ENCODE measurements at places on chromosomes 16 and 17.

- DNase-seq: no peak
These were observed 36.5 kb downstream of the DHX38 start for GRCh38 chr16:72129976-72130656.

- DNase-seq: no peak
These were observed 7.3 kb downstream of the KIF18B start for GRCh38 chr17:44940317-44940716.

DNA sequence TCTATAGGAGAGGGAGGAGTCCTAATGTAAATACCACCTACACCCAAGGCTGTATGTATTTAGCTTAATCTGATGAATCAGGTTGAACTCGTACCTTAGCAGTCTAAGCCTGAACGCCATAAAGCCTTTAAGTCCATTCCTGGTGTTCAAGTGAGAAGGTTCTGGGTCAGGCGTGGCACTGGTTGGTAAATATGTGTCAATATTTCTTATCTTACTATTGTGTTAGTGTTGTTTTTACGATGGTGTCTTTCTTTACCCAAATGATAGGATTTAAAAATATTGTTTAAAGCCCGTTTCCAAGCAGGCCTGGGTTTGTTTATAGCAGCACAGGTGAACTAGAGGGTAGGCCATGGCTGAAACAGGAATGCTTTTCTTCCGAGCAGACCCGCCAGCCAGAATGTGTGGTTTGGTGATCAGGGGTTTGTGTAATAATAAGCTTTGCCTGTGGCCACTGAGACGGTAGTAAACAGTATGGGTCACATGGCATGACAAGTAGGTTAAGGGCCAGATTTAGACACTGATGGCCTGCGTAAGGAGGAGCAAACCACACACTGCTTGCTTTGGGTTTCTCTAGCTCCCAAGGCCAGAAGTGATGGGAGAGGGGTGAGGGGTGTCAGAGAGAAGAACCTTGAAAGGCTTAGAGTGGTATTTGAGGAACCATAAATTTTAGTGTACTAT lies 3.3 kb downstream of the TMEM94 start:
- peak; percentile 76 for DNase-seq

DNA sequence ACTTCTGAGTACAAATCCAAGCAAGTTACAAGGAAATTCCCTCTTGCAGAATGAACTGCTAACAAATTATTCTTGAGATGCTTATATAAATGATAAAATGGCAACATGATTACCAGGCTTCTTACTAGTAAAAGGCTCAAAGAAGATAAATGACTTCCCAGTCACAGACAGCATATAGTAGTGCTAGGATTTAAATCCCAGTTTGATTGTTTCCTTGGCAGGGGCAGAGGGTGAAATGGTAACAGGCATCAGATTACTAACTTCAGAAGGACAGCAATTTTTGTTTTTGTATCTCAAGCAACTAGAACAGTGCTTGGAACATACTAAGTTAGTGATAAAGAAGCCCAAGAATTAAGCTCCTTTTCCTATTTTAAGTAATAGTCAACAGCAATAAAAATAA lies 102.8 kb downstream of the SSH2 start:
- no peak for DNase-seq

GRCh38 chr17:340074-340473 lies 12.5 kb downstream of the RPH3AL start:
- no peak for DNase-seq

DNA sequence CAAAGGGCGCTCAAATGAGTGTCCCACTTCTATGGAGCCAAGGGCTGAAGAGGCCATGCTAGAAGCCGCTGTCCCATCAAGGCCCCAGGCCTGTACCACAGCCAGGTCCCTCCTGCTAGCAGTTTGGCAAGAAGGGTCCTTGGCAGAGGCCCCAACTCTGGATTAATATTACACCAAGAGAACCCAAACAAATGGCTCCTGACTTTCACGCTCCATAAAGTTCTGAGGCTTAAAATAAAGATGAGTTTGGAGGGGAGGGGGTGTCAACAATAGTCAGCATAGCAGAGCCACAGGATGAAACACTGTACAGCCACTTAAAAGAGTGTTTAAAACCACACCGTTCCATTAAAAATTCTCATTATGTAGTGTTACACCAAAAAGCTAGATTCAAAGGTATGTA lies 30.5 kb downstream of the CUEDC1 start:
- DNase-seq: no peak

DNA sequence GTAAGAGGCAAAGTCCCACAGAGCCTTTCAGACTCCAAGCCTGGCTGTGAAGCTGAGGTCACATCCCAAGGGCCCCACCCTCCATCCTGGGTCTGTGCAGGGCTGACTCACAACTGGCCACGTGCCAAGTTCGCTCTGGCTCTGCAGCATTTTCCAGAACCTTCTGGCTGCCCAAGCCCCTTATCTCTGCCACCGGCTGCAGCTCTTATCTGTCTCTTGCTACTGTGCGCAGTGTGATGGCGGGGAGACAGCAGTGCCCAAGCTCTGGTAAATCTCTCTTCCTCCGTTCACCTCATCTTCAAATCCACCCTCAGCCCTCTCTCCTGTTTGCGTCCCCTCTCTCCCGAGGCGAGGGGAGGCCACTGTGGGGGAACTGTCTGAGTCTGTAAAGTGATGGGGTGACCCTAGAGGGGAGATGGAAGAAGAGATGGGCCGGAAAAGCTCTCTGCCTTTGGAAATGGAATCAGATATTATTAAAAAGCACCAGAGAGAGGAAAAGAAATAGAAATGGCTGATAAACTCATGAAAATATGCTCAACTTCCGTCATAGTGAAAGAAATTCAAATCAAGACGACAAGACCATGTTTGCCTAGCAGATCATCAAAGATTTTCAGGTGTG lies 162.7 kb upstream of the CDC42EP4 start:
- DNase-seq: peak; percentile 55

DNA sequence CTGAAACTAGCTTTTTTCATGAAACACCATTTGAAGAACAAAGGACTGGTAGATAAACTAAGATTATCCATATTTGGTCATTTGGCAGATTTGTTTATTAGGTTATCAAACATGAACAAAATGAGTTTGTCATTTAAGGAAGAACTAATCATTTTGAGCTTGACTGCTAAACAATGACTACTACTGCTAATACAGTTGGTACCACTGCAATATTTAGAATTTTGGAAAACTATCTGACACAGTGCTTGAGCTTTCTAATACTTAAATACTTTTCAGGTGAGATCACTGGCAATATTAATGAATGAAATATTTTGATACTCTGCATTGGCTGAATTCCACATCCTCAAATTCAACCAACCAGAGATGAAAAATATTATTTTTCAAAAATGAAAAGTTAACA lies 47.2 kb downstream of the MED13 start:
- no peak for DNase-seq

- DNase-seq: peak; percentile 66
These were observed 8.6 kb downstream of the DNAH17 start for GRCh38 chr17:78568494-78569115.

- DNase-seq: no peak
These were observed 292.0 kb downstream of the SEC14L1 start for GRCh38 chr17:77432742-77433141.

DNA sequence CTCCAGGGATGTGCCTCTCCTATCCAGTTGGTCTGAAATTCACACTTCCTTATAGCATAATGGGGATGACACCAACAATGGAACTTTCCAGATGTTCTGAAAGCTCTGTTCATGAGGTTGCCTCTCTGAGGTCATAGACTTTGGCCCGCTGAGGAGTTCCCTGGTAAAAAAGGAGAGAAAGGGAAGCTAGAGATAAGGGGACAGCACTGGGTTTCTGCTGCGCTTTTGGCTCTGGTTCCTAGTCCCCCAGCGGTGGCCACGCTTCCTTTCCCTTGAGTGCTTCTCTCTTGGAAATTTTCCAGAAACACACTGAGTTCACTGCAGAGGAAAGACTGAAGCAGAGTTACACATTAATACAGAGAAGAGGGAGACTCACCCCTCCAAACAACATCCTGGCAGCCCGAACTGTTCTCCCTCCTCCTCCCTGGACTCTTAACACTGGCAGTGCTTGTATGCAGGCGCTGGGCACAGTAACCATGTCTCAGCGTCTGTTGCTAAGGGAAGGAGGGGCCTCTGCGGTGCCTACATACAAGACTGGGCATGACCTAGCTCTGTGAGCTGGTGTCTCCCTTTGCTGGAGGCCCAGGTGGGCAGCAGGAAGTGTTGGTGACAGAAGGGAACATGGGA lies at the start of gene DNAH3:
Gene DNAH3 (minus strand): TSS at position 472 of the 627 bp plus-strand sequence. CDS start 527 bp downstream, outside the sequence.
- no peak for DNase-seq

DNA sequence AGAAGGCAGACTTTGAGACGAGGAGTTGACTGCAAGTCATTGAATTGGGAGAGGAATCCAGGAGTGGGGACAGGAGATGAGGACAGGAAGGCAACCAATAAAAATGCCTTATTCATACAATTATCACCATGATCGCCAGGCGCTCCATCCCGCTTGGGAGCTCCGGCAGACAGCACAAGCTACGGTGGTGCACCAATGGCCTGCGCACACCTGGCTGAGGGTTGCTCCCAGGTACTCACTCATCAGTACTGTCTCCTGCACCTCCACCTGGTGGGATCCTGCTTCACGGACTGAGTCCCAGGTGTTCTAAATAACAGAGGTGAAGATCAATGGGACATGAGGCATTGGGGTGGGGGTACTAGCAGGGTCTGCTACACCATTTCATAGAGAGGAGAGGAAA lies 160.0 kb upstream of the TNRC6C start:
- DNase-seq: no peak

DNA sequence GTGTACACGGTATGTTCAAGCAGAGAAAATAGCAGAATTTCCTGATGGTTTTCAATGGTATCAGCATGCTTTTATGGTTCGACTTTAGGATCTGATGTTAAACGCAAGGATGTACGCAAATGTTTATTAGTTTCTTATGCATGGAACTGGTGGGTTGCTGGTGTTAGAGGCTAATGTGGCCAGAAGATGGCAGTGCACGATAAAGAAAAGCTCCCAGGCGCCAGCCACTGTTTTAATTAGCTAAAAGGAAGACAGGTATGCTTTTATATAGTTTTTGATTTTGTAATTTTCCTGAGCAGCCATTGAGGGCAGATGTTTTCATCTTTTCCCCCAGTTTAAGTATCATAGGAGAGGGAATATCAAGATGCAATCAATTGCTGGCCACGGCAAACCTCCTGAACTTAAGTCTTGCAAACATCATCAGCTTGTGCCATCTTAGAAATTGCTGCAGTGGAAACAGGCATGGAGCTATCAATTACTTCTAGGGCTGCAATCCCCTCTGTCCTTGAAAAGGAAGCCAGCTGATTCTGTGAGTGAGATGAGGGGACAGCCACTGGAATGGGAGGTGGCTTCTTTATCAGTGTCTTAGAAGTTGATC lies 648.5 kb upstream of the RBFOX1 start:
- DNase-seq: no peak

- DNase-seq: no peak
These were observed 21.2 kb downstream of the UTP6 start for GRCh38 chr17:31880311-31880710.

DNA sequence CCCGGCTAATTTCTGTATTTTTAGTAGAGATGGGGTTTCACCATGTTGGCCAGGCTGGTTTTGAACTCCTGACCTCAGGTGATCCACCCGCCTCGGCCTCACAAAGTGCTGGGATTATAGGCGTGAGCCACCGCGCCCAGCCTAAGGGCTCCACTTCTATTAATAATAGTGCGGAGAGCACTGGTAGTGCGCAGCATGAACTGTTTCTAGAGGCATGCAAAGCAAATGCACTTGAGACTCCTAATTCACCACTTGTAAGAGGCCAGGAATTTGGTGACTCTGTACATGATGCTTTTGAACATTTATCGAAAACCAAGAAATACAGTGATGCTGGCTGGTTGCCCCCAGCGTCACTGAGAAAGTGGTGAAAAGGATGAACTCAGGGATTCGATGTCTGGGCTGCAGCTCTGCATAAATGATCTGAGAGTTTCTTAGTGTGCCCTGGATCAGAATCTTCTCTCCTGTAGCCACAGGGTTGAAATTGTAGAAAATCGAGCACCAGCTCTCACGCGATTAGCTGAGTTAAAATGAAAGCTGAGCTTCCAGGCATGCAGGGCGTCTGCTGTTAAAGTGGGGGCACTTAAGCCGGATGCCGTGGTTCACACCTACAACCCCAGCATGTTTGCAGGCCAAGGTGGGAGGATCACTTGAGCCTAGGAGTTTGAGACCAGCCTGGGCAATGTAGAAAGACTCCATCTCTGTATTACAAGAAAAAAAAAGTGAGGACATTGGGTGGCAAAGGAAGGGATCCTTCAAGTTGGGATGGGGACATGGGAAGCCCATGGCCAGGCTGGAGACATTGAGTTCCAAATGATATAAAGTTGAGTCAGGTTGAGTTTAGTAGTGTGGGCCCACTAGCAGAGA lies 4.8 kb downstream of the RNF213 start:
- DNase-seq: no peak

GRCh38 chr17:39014795-39015545 lies 47.8 kb upstream of the FBXO47 start:
- no peak for DNase-seq

DNA sequence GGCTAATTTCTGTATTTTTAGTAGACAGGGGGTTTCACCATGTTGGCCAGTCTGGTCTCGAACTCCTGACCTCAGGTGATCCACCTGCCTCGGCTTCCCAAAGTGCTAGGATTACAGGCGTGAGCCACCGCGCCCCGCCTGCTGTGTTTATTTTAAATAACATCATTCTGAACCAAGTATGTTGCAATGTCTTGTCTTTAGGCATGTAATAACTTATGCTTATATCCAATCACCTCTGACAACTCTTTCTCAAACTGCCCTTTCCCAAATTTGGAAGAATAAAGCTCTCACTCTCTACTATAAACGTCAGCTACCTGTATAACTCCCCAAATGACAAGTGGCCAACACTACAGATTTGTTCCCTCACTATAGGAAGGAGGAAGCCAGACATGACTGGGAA lies 103.1 kb upstream of the FA2H start:
- no peak for DNase-seq

- no peak for DNase-seq
These were observed 23.9 kb downstream of the PEMT start for GRCh38 chr17:17567631-17568030.

GRCh38 chr17:21272881-21273792 lies 11.4 kb upstream of the MAP2K3 start:
- no peak for DNase-seq

DNA sequence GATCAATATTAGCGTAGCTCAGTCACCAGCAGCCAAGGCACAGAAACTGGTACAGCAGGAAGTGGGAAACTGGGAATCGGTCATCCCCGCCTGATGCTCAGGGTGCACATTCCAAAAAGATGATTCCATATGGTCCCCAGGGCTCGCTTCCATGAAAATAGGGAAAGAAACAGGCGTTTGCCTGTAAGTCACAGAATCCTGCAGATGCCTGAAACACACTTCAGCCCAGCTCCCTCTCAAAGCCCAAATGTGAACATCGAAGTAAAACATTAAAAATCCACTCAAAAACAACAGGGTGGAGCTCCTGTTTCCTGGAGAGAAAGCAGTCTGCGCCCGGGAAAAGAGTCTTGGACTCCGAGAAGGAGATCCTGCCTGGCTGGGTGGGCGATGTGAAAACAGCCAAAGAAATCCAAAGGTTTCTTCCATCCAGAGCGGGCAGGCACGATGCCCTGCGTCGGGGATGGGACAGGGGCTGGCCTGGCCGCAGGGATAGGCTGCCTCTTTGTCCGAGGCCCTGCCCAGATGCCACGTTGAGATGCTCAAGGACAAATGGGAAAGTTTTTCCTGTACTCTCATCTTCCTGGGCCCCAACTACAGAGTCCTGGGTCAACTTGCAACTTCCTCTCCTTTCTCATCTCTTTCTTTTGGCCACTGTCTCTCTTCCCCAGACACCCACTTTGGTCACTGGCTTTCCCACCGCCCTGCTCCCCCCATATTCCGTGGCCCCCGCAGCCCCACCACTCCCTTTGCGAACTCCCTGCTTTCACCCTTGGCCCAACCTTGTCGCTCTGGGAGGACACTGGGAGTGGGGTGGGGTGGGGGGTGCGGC lies 743 bp downstream of the WIPI1 start:
- DNase-seq: peak; percentile 96

All from mesenchymal stem cell (in vitro differentiated cells and primary cell).